Right atrium auricular region (tissue), 2 donors: ENCODE measurements at places on chromosomes 2 and 18.

DNA sequence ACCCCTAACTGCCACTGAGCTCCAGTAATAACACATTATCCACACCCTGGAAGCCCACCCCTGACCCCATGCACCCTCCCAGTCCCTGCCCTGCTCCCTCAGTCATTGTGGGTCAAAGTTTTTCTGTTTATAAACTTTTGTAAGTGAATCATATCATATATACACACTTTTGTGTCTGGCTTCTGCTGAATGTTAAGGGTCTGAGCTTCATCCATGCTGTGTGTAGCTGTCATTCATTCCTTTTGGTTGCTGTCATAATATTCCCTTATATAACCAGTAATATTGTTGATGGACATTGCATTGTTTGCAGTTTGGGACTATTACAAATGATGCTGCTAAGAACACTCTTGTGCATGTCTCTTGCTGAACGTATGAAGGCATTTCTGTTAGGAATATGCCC, 14.5 kb downstream of the CNNM4 start:
- no peak for DNase-seq

GRCh38 chr18:34380326-34380725, 155.6 kb upstream of the NOL4 start:
- no peak for DNase-seq

DNA sequence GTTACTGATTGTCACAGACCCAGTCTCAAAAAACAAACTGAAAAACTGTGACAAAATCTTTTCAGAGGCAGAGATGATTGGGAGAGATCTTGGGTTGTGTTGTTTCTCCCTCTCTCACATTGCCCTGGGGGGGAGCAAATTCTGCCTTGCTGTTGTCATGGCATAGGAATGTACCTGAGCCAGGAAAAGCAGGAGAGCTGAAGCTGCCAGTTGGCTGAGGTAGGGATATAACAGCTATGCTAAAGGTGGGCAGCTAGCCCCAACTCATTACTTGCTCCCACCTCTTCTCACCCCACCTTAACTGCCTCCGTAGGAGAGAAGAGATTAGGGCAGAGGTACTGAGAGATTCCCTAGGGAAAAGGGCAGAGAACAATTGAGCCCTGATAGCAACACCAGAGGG, 299.3 kb downstream of the OSR1 start:
- no peak for DNase-seq

DNA sequence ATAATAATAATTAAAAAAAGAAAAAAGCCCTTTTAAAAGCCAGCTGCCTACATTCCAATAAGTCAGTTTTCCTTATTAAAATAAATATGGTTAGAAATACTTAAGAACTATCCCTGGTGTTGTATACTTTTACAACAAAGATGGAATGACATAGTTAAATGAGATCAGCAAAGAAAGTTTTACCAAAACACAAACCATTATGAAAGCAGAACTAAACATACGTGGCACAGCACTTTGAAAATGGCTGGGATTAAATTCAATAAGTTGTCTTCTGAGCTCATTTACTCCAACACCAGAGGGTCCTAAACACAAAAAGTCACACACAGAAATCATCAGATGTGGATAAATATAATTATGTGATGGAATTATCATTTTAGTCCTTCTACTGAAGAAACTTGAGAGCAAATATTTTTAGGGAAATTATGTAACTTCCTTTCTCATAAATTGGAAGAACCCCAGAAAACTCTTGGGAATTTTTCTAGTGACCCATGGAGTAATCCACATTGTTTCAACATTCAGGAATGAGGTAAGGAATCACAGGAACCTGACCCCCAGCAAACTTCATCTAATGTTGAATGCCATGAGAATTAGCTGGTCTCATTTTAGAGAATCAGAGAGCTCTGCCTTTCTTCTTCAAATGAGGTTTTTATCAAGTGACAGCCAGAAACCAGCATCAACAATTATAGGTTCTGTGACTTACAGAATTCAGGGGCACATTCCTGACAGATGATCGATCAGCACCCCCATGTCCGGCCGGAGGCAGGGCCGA, 11.5 kb upstream of the TMEM237 start:
- DNase-seq: no peak

DNA sequence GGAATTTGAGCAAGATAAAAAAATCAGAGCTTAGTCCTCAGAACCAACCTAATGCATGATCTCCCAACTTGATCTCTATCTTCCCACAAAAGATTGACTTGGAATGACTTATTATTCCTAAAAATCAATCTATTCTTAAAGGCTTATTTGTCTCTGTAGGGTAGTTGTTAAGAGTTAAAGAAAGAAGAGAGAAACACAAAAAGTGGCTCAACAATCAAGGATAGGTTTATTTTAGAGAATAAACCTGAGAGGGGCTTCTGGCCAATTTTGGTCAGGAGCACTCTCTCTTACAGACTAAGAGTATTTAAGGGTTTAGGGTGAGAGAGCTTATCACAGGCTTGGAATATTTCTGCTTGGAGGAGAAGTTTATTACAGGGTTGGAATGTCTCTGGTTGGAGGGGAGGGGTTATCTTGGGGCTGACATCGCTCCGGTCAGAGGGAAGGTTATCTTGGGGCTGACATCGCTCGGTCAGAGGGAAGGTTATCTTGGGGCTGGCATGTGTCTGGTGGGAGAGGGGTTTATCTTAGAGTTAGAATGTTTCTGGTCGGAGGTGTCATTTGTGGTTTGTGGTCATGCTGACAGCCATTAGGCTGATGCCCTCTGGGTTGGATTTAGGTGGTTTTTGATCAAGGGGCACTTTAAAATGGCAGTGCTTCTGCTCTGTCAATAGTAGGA, 2.4 kb upstream of the MFF start:
- DNase-seq: no peak

DNA sequence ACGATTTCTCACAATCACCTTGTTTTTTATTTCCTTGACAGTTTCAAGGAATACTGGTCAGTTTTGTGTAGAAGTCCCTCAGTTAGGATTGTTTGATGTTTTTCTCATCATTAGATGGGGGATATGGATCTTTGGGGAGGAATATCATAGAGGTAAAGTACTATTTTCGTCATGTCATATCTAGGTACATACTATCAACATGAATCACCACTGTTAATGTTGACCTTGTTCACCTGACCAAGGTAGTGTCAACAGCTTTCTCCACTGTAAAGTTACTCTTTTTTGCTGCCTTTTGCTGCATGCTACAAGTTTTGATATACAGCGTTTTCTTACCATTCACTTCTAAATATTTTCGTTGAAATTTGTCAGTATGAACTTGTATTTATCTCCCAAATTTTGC, 32.7 kb downstream of the NLRC4 start:
- no peak for DNase-seq

DNA sequence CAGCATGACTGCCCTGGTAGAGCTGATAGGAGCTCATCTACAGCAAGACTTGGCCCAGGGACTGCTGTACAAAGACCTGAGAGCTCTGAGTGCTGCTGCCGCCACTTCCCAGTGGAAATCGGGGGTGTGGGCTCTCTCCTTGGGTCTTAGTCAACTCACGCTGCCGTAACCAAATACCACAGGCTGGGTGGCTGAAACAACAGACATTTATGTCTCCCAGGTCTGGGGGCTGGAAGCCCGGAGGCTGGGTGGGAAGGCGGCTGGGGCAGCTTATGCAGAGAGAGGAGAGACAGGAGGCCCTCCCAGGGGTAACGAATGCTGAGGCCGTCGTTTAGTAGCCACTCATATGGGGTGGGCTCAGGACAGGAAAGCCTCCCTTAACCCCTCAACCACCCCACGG, 15.4 kb upstream of the MAL start:
- DNase-seq: no peak

DNA sequence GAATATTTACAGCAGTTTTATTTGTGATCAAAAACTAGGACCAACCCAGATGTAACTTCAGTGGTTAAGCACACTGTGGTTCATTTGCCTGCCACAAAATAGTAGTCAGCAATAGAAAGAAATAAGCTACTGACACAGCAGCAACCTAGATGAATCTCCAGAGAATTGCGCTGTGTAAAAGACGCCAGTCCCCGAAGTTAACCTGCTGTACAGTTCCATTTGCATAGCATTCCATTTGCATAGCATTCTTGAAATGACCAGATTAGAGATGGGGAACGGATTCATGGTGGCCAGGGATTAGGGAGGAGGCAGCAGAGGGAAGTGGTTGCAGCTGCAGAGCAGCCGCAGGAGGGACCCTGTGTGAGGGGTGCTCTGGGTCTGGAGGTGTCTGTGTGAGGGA, 39.3 kb upstream of the NFATC1 start:
- DNase-seq: no peak

GRCh38 chr2:1685957-1686783, 58.1 kb downstream of the PXDN start:
- no peak for DNase-seq

GRCh38 chr18:54942569-54942968, 16.7 kb downstream of the CCDC68 start:
- DNase-seq: no peak

- no peak for DNase-seq
These were observed 214.4 kb upstream of the EPAS1 start for GRCh38 chr2:46082531-46083485.

GRCh38 chr18:2425426-2426317, 145.6 kb downstream of the METTL4 start:
- no peak for DNase-seq

DNA sequence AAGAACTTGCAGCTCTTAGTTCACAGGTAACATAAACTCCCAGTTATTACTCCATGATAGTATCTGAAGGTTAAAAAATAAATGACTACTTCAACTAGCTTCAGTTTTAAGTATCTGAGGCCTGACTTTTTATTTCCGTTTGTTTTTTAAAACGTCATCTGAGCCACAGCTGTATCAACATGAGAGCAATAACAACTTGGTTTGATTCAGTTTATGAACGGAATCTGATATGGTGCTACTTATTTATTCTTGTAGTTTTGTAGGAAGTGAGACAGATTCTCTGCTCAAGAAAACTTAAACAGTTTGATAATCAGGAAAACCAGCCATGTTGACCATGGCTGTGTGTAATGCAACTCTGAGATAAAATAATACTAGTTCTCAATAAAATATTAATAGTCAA, 34.9 kb downstream of the NAB1 start:
- no peak for DNase-seq

- DNase-seq: no peak
These were observed 37.9 kb downstream of the RBBP8 start for GRCh38 chr18:22971038-22971437.

DNA sequence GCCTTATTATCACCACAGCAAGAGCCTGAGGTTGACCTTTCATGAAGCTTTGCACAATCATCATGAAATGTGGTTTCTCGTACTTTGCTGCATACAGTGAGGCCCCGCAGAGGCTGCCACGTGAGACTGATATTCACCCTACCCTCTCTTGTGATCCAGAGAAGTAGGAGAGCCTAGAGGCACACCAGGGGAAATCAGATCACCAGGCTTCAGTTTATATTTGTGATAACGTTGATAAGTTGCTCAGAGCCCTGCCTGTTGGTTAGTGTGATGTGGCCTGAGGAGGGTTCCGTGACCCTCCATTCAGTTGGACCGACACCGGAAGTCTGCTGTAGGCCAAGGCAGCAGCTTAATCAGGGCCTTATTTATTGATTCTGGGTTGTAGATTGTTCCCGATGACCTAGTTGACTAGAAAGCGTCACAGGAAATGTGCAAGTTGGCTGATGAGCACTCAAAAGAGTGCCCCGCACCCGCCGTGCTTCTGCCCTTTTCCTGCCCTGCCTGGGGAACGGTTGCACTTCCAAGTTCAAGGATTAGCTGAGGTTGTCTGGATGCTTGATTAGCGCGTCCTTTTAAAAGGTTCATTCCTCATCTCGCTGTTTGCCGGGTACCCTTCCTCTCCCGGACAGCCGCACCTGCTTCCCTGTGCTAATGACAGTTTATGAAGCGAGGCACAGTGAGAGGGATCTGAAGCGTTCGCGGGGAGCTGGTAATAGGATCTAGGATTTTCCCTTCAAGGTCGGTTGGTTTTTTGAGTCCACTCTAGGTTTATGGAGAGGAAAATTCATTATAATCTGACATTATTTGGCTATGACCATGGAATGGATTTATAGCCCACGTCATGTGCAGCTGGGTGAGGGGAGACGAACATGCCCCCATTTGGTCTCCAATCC, 146.4 kb downstream of the SH3RF3 start:
- DNase-seq: no peak

DNA sequence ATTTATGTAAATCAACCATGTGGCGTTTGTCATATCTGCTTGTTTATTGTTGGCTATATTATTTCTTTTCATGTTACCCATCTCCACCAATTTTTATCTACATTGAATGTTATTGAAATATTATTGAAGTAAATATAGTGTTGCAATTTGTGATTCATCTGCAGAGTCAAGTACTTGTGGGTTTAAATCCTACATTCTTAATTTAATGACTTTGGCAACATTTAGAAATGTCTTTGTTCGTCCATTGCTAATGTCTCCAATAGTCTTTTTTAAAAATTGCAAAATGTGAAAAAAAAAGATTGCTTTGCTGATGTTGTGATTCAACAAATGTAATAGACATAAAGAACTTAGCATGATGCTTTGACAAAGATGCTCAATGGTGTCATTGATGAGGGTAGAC, 1572.8 kb upstream of the PIK3C3 start:
- no peak for DNase-seq

DNA sequence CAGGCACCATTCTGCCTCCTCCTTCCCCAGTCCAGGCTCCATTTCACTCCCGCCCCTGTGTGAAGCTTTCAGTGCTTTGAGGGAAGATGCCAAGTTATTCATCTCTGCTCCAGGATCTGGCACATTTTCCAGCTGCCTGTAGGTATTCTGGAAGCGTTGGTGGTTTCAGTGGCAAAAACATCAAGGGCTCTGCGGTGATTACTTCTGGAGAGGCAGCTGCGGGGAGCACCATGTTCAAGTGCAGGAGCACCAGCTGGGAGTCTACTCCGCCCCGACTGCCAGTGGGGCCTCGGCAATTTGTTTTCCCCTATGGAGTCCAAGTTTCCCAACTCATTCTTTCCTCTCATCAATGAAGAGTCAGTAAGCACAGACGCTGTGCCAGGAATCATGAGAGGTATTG, 211.7 kb downstream of the CLIP4 start:
- DNase-seq: no peak

- DNase-seq: no peak
These were observed 32.6 kb upstream of the APCDD1 start for GRCh38 chr18:10421859-10422258.
